ENCODE measurements at places on chromosomes 4 and X. TPM values are rescaled to one million over a fixed set of nuclear protein-coding genes. Genes with fewer than 3 reads are reported as not detected.

TREX2 gene
- polyA plus RNA-seq, result 0.80 TPM

CT45A6 gene
- polyA plus RNA-seq, result not detected

CDS1 gene
- polyA plus RNA-seq, result 0.29 TPM

GNPDA2 gene
- polyA plus RNA-seq, result 15.9 TPM

ATP1B4 gene
- polyA plus RNA-seq, result 300 TPM

SOWAHB gene
- 0.05 TPM for polyA plus RNA-seq

FAM47A gene
- not detected for polyA plus RNA-seq

GDPD2 gene
- 0.41 TPM for polyA plus RNA-seq

PAQR3 gene
- polyA plus RNA-seq, result 7.1 TPM

HTR2C gene
- not detected for polyA plus RNA-seq

RAB33A gene
- 0.35 TPM for polyA plus RNA-seq

UGT2A3 gene
- 0.12 TPM for polyA plus RNA-seq

WDFY3 gene
- polyA plus RNA-seq, result 19.4 TPM

MUC7 gene
- not detected for polyA plus RNA-seq

DRD5 gene
- 0.36 TPM for polyA plus RNA-seq

MTNR1A gene
- 0.09 TPM for polyA plus RNA-seq

ARMCX5 gene
- 9.3 TPM for polyA plus RNA-seq

ODAPH gene
- polyA plus RNA-seq, result not detected

CENPVL3 gene
- polyA plus RNA-seq, result 0.09 TPM

DMP1 gene
- 0.05 TPM for polyA plus RNA-seq

SHISA3 gene
- 6.6 TPM for polyA plus RNA-seq

FRMPD4 gene
- 0.60 TPM for polyA plus RNA-seq

ARL9 gene
- 0.25 TPM for polyA plus RNA-seq

TMPRSS11F gene
- not detected for polyA plus RNA-seq
